ENCODE measurements at places on chromosomes 5 and 9.

DNA sequence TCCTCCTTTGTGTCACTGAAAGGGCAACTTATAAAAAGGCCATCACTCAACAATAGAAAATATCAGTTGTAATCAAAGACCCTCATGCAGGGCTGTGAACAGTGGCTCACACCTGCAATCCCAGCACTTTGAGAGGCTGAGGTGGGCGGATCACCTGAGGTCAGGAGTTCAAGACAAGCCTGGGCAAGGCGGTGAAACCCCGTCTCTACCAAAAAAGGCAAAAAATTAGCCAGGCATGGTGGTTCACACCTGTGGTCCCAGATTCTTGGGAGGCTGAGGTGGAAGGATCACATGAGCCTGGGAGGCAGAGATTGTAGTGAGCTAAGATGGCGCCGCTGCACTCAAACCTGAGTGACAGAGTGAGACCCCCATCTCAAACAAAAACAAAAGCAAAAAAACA, 24.7 kb downstream of the GLDC start:
- no peak for DNase-seq

DNA sequence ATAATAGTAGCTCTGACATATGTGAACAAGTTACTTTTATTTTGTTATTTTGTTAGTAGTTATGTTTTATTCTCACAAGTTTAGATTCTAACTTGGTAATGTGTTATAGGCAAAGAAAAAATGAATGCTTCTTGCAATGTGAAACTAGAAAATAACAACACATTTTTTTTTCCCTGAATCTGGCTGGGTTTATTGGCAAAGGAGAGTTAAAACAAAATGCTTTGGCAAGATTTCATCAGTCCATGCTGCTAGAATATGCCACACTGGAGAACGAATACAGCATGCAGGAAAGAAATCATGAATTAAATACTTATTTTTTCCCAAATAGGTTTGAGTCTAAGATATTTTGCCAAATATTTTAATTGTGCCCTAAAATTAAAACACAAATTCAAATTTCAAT, 1048.1 kb upstream of the ACO1 start:
- DNase-seq: no peak

- DNase-seq: peak; percentile 92
Measured at GRCh38 chr5:174724484-174725260, at the start of gene MSX2. MSX2 (plus strand) TSS chr5:174724582; CDS start chr5:174724660, 78 bp downstream.

GRCh38 chr9:96158147-96158546, 143.8 kb downstream of the HSD17B3 start:
- no peak for DNase-seq

DNA sequence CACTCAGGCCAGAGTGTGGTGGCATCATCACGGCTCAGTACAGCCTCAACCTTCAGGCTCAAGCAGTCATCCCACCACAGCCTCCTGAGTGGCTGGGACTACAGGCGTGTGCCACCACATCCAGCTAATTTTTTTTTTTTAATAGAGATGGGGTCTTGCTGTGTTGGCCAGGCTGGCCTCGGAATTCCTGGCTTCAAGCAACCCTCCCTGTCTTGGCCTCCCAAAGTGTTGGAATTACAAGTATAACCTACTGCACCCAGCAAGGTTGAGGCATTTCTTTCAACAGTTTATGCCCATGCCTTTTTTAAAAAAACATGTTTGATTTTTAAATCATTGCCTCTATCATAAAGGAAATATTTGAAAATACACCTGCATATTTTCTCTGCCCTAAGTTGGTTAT, 2.8 kb downstream of the RARS1 start:
- DNase-seq: no peak

- peak; percentile 80 for DNase-seq
Measured at GRCh38 chr9:95756986-95757385, 118.5 kb upstream of the ERCC6L2 start.

Data from fibroblast of skin of back (primary cell).